ENCODE measurements at places on chromosomes 4 and X. TPM values are rescaled to one million over a fixed set of nuclear protein-coding genes. Genes with fewer than 3 reads are reported as not detected.

GRCh38 chr4:54118850-54119589 is 19.1 kb downstream of the GSX2 start:
- DNase-seq: no peak

The SRPX2 gene
- total RNA-seq: not detected

DNA sequence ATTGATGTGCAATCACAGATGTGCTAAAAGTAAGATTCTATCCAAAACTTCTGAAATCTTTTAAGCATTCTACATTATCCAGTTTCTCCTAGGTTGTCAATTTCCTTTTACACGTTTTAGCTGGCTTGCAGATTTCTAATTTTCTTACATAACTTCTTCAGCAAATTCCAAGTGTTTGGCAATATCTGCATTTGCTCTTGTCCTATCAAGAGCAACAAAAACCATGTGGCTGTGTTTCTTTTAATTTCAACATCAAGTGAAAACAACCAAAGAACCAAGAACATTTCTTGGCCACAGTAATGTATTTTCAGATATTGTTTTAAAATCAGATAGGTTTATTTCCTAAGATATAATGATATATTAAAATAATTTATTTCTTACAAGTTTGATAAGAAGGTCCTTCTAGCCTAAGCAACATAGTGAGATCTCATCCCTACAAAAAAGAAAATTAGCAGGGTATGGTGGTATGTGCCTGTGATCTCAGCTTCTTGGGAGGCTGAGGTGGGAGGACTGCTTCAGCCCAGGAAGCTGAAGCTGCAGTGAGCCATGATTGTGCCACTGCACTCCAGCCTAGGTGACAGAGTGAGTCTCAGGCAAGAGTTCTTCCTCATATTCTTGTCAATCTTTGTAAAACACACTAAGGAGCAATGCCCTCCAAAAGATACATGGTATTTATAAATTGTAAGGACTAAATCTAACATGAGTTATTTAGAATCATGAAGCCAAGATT is 131.4 kb upstream of the NAP1L5 start:
- no peak for DNase-seq

- DNase-seq: no peak
Observed at GRCh38 chr4:119643306-119644042, 14.9 kb upstream of the PDE5A start.

DNA sequence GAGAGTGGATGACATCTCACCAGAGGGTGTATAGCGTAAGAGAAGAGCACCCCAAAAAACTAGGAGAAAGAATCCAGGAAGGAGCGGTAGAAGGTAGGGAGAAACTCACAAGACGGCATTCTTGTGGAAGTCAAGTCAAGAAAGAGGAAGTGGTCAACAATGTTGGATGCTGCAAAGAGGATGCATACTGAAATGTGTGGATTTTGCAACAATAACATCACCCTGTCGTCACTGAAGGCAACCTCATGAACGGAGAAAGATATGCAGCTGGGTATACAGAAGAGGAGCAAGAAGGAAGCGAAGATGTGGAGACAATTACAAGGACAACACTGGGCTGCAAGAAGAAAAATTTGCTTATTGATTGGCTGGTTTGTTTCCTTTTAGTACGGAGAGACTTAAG is 11.4 kb upstream of the TAPT1 start:
- no peak for DNase-seq

GRCh38 chr4:62232814-62233213 is 1032.7 kb downstream of the ADGRL3 start:
- DNase-seq: no peak

- DNase-seq: peak; percentile 77
Observed at GRCh38 chr4:15956179-15956850, 6.7 kb downstream of the FGFBP2 start.

GRCh38 chrX:72572248-72573157 is at the start of gene HDAC8:
TSS of gene HDAC8 (minus strand) at chrX:72572843. CDS start at chrX:72572761, 82 bp downstream.
- peak; percentile 62 for DNase-seq

DNA sequence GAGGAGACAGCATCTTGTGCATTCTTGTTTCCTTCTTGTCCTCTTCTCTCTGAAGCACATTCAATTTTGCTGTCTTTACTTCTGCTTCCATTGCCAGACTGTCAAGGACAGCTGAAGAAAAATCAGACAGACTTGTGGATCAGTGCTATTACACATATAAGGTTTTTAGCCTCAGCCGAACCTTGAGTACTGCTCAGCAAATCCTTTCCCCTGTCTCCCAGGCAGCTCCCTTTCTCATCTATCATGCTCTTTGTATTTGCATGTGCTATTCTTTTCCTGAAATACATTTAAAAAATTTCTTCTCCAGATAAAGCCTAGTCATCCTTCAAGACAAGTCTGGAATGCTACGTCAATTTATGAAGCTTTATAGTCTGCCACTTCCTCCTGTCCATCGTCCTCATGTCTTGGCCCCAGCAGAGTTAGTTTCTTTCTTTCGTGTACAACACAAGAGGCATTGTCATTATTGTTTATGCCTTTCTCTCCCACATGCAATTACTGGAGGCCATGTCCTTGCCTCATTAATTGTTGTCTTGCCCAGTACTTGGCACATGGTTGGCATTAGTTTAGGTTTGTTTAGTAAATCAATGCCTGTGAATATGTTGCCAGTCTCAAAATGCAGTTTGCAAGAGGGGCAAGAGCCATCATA is 45.1 kb downstream of the ADGRL3 start:
- DNase-seq: no peak

DNA sequence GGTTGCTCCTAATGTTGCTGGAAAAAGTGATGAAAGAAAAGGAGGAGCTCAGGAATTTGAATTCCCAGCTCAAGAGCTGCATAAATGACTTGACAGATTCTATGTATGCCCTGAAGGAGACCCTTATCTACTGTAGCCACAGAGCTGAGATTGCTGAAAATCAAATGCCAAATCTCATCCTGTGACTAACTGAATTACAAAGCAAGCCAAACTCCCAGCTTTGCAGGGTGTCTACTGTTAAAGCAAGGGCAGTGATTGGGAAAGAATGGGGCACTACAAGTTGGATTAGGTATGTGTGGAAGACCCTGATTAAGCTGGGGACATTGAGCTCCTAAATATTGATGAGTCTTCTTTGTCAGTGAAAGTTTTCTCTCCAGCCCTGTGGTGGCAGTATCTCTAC is 20.8 kb upstream of the SMIM9 start:
- no peak for DNase-seq

- peak; percentile 78 for DNase-seq
Observed at GRCh38 chrX:48468693-48469691, 1.1 kb downstream of the SLC38A5 start.

GRCh38 chr4:65482410-65482809 is 187.9 kb downstream of the EPHA5 start:
- DNase-seq: no peak

The SPACA5 gene
- not detected for total RNA-seq

The C4orf50 gene
- not detected for total RNA-seq

DNA sequence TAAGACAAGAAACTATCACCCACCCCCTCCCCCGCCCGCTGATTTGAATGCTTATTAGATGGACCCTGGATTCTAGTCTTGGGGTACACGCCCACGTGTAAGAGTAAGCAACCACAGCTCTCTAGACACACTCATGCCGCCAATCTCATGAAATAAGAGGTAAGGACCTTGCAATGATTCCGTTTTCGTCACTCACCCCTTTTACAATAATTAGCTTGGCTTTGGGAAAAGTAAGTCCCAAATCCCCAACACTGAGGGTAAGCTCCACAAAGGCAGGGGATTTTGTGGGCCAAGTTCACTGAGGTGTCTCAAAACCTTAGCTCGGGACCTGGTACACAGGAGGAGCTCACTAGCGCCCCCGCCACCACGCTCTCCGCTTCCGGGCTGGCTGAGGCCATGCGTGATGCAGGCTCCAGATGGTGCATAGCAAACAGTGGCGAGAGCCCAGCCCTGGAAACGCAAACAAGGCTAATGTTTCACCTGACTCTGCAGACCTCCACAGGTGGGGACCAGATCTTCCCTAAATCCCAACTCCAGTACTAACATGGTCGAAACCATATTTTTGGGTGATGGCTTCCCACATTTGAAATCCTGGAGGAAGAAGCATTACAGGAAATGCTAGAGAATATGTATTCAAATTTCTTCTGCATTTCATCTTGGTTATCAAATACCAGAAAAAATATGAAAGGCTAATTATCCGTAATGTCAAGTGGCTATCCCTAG is 4.1 kb downstream of the PLAC8 start:
- DNase-seq: no peak

The GPR82 gene
- total RNA-seq: not detected

The ADH1A gene
- not detected for total RNA-seq

The VCX2 gene
- total RNA-seq: not detected

The AR gene
- 0.04 TPM for total RNA-seq

Measured in K562 (cell line).